ENCODE measurements at places on chromosomes 3 and 15. TPM values are rescaled to one million over a fixed set of nuclear protein-coding genes. Genes with fewer than 3 reads are reported as not detected.

GP9 gene
- not detected for total RNA-seq

SST gene
- total RNA-seq, result not detected

NDUFB4 gene
- 237 TPM for total RNA-seq

DNA sequence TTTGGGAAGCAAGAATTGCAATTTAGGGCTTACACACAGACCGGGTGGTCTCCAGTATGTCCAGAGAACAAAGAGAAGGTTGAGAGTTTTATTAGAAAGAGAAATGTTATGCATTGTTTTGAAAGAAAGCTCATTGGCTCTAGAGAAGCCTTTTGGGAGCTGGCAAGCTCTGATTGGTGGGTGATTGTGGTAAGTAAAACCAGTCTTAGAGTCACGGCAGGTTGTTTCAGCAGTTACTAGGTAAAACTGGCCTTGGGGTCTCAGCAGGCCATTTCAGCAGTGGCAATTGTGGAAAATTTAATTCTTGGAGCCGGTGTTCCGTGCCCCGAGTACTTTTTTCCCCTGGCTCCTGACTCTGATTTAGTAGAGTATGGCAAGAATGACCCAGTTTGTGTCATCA is 78.1 kb downstream of the MRPL46 start:
- DNase-seq, result no peak

DNA sequence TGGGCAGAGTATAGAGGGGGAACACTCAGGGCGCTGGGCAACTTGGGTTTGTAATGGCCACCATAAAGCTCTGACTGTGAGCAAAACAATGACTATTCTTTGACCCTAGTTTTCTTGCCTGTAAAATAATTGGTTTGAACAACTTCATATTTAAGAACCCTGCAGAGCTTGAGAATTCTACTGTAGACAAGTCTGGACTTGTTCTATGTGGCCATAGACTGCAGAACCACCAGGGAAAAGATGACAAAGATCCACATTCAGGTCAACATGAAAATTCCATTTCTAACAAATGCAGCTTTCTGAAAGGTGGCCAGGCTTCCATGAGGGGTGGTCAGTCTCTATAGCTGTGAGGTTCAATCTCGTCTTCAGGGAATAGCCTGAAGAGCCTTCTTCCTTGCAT is 239.4 kb upstream of the LRRN1 start:
- no peak for DNase-seq
